Purkinje cell (primary cell): ENCODE measurements at places on chromosomes 13 and 19. TPM values are rescaled to one million over a fixed set of nuclear protein-coding genes. Genes with fewer than 3 reads are reported as not detected.

FXYD1 gene
- 6.4 and 8.3 TPM in 2 replicates for polyA plus RNA-seq

ZNF888 gene
- 0.38 TPM in 1 of 2 replicates, not detected in the other for polyA plus RNA-seq

ZNF554 gene
- 3.1 and 3.9 TPM in 2 replicates for polyA plus RNA-seq

COL4A2 gene
- 57.6 and 123 TPM in 2 replicates for polyA plus RNA-seq

ZNF492 gene
- 0.39 TPM in 1 of 2 replicates, not detected in the other for polyA plus RNA-seq

ZNF575 gene
- polyA plus RNA-seq = 1.5 and 2.5 TPM in 2 replicates
